ENCODE measurements at places on chromosomes 7 and 10.

- no peak for DNase-seq
Measured at GRCh38 chr10:72460284-72460876, 105.7 kb upstream of the DNAJB12 start.

DNA sequence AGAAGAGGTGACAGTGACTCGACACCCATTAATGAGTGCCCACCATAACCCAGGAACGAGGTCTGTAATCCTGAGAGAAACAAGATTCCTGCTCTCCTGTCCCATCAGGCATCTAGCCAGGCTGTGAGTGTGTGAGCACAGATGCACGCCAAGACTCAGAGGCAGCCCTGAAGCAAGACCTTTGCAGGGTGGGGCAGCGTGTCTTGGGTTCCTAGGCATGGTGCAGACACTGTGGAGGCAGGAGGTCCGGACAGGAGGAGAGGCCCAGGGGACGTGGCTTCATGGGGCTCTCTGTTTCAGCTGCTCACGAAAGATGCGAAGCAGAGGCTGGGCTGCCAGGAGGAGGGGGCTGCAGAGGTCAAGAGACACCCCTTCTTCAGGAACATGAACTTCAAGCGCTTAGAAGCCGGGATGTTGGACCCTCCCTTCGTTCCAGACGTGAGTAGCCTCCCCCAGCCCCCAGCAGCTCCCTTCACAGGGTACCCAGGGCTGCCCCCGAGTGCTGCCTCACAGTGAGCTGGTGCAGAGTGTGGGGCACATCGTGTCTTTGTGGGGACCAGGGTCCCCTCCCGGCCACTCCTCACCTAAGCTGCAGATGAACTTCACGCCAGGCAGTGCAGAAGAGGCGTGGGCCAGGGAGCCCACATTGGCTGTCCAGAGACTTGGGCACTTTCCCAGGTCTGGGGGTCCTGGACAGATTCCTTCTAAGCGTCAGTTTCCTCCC, 94.5 kb downstream of the RGS10 start:
- no peak for DNase-seq

DNA sequence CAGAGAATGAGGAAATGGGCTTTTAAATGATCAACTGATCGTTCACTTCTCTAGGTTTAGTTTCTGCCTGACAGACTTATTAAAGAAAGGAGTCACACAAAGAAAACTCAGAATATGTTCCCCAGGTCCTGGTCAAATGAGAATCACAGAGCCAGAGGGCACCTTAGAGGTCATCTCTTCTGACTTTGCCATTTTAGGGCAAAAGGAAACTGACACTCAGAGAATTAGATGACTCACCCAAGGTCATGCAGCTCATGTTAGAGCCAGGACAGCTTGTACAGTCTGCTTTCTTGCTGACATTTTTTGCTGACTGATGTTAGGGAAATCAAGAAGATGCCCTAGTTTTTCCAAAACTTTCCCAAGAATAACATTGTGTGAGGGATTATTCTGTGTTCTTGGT, 312.7 kb upstream of the SP8 start:
- DNase-seq = no peak

GRCh38 chr7:158616050-158616449, 28.4 kb upstream of the PTPRN2 start:
- no peak for DNase-seq

- peak; percentile 31 for DNase-seq
Measured at GRCh38 chr7:158779061-158780000, 50.0 kb downstream of the ESYT2 start.

GRCh38 chr10:71331736-71332135, 12.7 kb downstream of the SLC29A3 start:
- DNase-seq = no peak

DNA sequence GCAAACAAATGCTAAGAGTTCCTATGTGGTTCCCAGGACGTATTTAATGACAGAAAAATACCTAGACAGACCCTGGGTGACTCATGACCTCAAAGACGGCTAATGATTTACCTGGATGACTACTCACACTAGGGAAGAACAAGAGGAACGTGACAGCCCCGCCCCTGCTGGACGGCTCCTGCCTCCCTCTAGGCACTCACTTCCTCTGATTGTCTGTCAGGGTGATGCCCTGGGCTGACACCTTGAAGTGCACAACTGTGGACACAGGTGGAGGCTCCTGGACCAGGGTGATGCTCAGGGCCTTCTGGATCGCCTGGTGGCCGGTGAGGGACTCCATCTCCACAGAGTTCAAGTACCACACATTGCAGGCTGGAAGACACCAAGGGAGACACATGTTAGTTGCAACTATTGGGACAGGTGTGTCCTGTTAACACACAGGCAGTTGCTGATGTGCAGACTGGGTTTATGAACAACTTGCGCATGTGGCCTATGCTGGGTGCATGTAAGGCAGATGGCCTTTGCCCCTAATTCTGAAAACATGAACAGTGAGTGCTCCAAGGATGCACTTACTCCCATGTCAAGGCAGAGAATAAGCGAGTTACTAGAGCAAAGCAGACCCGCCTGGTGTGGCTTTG, 298.3 kb downstream of the TNS3 start:
- peak; percentile 89 for DNase-seq

GRCh38 chr7:5375925-5376324, 47.7 kb downstream of the TNRC18 start:
- no peak for DNase-seq

- DNase-seq = peak; percentile 23
Measured at GRCh38 chr7:81478664-81479063, 291.2 kb downstream of the HGF start.

GRCh38 chr10:65176994-65177393, 1655.8 kb downstream of the REEP3 start:
- DNase-seq = no peak

- DNase-seq = no peak
Measured at GRCh38 chr7:70097645-70098044, 499.4 kb downstream of the AUTS2 start.

DNA sequence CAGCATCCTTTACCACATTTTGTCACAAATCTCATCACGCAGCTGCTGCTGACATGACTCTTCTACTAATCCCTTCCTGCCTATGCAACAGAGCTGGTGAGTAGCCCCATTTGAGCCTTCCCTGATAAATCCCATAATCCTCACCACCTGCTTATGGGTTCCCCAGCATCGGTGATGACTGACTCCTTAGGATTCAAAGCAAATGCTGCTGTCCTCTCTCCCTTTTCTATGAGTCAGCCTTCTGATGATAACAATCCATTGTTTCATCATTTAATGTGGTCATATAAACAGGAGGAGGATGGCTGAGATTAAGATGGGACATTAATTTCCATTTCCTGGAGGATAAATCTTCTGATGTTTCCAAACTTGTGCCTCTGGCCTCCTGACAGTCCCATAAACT, 73.4 kb downstream of the SORCS1 start:
- DNase-seq = peak; percentile 1

GRCh38 chr10:55628260-55628701, 732.8 kb downstream of the ZWINT start:
- no peak for DNase-seq
